ENCODE measurements at places on chromosomes 2 and 18.

DNA sequence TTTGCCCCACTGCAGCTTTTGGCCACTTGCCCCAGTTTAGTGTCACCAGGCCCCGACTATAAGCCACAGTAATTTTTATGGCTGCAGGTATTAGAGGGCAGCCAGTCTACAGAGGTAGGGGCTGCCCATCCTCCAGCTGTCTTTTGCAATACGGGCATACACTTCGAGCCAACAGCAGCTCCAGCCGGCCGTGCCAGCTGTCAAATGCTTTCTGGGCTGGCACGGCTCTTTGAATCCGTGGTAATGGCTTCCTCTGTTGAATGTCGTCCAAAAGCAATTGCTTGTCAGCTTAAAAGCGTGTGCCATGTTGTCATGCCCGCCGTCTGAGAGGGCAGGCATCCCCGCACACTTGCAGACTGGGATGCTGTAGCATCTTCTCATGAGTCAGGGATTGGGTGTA, 41.3 kb downstream of the BCL2L11 start:
- DNase-seq, result no peak

DNA sequence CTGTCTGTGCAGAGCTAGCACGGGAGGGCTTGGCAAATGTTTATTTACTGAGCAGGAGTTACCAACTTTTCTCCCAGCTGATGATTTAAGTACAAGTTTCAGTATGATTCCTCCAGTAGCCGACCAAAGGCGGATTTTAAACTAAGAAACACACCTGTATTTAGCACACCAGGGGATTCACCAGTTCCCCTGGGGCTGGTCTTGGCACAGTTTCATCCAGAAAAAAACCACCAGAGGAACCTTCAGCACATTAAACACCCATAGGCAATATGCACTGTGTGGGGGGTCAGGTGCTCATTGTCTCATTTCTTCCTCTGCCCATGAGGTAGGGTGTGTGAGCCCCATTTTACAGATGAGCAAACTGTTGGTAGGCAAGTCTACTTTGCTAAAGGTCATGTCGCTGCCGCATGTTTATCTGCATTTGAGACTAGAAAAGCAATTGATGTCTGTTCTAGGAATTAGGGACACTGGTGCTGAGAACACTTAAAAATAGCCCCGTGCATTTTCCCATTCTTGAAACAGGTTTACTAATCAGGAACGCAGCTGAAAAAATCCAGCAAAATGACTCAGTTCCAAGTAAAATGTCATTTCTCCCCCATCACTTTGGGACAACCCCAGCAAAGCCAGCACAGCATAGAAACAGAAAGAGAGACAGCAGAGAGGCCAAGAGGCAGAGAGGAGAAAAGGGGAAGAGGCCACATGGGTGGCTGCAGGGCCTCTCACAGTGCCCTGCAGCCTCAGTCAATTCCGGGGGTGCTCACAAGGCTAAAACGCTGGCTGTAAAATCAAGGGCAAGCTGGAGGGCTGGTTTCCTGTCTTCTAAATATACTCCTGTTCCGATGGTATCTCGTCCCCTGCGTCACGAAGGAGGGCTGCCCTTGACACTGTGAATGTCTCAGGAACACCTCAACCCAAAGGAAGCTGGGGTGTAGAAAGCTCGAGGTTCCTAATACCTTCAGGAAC, 166.8 kb upstream of the ID2 start:
- DNase-seq, result peak; percentile 34

GRCh38 chr2:217740756-217741155, 262.0 kb downstream of the TNS1 start:
- DNase-seq, result no peak

DNA sequence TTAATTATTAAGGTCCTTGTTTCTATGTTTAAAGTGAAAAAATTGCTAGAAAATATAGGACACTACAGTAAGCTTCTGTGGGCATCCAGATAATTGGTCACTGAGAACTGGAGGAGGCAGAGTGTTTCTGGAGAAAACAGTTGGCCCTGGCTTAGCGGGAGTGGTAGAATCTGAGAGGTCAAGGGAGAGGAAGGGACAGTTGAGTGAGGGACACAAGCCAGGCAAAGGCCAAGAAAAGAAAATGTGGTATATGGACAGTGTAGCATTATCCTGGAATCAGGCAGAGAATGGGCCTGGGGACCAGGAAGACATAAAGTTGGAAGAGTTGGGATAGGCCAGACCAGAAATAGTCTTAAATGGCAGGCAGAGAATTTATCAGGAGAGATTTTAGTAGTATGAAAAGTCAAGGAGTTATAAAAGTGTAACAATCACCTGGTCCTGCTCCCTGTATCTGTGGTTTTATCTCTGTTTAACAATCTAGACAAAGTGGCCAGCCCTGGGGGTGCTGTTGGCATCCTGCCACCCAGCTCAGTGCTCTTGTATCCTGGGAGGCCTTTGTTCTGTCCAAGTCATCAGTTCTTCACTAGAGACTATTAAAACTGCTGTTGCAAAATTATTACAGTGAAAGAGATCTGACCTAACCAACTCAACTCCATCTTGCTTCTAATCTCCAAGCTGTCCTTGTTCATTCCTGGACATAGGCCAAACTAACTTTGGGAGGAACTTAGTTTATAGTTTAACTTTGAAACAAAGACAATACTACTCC, 15.4 kb upstream of the MSGN1 start:
- no peak for DNase-seq

DNA sequence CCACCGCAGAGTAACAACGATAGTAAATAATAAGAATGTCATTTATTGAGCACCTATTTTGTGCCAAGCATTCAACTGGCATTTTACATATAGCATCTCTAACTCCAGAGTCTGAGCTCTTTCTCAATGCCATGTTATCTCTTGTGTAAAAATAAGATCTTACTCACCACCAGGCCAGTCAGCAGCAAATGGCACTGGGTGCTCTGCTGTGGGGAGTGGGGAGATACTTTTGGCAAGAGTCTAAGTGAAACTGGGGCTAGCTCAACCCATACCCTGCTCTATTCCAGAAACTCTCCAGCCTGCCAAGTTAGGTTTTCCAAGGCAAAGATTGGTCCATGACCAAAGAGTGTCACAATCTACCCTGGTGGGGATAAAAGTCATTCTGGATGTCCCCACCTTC, 5.0 kb upstream of the SLC4A3 start:
- DNase-seq, result no peak

DNA sequence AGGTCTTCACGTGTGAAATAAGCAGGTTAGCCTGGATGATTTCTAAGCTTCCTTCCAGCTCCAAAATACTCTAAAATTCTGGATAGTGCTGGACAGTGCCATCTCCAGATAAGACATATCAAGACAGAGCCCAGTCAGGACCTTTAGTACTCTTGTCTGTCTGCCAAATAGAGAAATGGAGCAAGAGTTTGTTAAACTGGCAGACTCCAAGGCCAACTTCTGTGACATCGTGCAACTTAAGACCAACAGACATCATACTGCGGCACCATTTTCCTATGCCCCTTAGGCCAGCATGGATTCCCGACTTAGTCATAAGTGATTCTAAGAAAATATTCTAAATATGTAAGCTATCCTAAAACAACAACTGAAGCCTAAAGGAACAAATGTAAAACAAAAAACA, 118.6 kb downstream of the RBMS1 start:
- DNase-seq, result no peak

DNA sequence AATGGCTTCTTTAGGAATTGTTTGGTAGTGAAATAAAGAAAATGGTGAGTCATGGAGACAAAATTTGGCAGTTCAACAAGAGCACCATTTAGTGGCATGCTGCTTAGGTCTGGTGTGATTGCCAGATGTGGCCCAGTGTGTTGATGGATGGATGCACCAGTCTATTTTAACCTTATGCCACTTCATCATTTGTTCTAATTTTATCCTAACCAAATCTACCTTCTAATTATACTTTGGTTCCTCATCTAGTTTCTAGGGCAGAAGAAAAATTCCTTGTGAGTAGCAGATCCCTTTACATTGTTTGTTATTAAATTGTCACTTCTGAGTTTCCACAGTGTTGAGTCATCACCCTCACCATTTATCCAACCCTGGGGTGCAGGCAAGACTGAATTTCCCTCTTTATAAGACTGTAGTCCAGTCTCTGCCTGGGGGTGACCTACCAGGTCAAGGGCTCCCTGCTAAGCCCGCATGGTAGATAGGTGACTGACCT, 32.5 kb downstream of the NABP1 start:
- DNase-seq, result no peak

DNA sequence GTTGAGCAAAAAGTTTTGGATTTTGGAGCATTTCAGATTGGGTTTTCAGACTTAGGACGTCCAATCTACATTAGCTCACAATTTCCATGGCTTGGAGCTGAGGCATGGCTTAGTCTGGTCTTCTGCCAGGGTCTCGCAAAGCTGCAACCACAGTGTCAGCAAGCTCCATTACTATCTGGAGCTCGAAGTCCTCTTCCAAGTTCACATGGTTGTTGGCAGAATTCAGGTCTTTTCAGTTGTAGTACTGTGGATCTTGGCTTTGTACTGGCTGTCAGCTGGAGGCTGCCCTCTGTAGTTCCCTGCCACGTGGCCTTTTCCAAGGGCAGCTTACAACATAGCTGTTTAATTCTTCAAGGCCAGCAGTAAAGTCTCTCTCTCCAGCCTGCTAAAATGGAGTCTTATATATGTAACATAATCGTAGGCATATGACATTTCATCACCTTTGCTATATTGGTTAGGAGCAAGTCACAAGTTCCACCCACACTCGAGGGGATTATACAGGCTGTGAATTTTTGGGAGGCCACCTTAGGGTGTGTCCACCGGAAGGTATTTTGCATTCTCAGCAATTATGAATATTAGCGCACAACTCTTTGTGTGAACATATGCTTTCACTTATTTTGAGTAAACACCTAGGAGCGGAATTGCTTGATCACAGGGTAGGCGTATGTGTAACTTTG, 41.5 kb upstream of the EPC2 start:
- no peak for DNase-seq

GRCh38 chr2:68385220-68385906, 20.3 kb downstream of the PLEK start:
- no peak for DNase-seq

DNA sequence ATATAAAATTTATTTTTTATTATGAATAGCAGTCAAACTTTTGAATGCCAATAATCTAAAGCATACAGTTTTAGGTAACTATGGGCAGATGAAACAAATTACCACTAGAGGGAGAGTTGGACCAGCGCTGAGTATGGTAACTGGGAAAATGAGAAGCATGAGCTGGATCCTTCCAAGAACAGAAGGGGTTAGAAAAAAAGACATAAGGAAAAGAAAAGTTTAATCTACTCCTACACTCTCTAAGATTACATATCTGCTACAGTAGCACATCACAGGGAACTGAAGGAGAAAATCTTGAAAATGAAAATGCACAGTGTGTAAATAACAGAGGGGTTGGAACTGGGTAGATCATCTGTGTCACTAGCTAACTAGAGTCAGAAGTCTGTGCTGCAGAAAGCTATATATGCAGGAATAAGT, 15.5 kb downstream of the REG3G start:
- no peak for DNase-seq

- no peak for DNase-seq
Measured at GRCh38 chr18:57075716-57076400, 71.0 kb upstream of the BOD1L2 start.

- DNase-seq, result no peak
Measured at GRCh38 chr2:182103526-182103925, 117.9 kb downstream of the PPP1R1C start.

GRCh38 chr2:160309585-160309984, 109.5 kb upstream of the ITGB6 start:
- no peak for DNase-seq

- no peak for DNase-seq
Measured at GRCh38 chr2:1607971-1608688, 136.2 kb downstream of the PXDN start.

GRCh38 chr2:20623241-20623640, 27.7 kb downstream of the HS1BP3 start:
- DNase-seq, result no peak

- no peak for DNase-seq
Measured at GRCh38 chr2:238081561-238081960, 18.6 kb upstream of the ESPNL start.

DNA sequence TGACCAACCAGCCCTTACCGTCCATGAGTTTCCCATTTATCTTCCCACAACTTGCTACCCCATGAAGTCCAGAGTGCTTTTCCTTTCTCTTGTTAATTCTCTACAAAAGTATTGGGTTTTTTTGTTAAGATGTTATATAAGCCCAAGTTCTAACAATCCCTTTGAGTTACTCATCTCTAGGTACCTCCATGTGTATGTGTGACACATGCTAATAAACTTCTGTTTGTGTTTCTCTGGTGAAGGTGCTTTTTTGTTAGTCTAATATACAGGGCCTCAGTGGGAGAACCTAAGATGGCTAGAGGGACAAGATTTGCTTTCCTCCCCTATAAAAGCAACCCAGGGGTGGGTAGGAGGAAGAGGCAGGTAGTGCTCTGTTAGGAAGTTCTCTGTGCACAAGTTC, 31.8 kb upstream of the RMDN2 start:
- DNase-seq, result no peak

- DNase-seq, result no peak
Measured at GRCh38 chr2:211901226-211901846, 637.3 kb downstream of the ERBB4 start.

- no peak for DNase-seq
Measured at GRCh38 chr2:236870370-236870769, 215.3 kb upstream of the COPS8 start.

- no peak for DNase-seq
Measured at GRCh38 chr2:58971511-58972360, 730.6 kb upstream of the FANCL start.

DNA sequence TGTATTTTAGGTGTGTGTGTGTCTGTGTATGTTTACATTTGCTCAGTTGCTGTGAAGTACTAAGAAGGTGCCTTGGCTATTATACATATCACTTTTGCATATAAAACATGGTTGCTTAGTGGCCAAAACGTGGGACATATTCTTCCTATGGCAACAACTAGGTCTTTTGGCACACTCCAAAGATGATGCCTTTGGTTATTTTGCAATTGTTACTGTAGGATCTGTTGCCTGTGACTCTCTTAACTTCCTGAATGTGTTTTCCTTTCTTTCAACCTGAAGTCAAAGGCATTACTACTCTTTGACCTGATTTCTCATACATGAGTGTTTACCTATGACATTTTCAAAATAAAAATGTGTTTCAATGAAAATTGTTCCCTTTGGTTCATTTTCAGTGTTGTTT, 160.5 kb downstream of the UBE2E3 start:
- DNase-seq, result no peak

- no peak for DNase-seq
Measured at GRCh38 chr2:174728096-174728495, 36.2 kb downstream of the CHRNA1 start.

All from activated CD8-positive, alpha-beta memory T cell treated with anti-CD3 and anti-CD28 coated beads for 1 hour (primary cell).